ENCODE measurements at places on chromosomes 13 and 19. TPM values are rescaled to one million over a fixed set of nuclear protein-coding genes. Genes with fewer than 3 reads are reported as not detected.

The ZNF729 gene
- total RNA-seq: not detected

The ZNF490 gene
- total RNA-seq: 15.6 TPM

The ACP5 gene
- total RNA-seq: 47.6 TPM

The FXYD3 gene
- total RNA-seq: not detected

The TEX26 gene
- not detected for total RNA-seq

The WDR87 gene
- not detected for total RNA-seq

The FLT3LG gene
- 15.4 TPM for total RNA-seq

The ERICH6B gene
- total RNA-seq: not detected

The NKG7 gene
- 2.1 TPM for total RNA-seq

DNA sequence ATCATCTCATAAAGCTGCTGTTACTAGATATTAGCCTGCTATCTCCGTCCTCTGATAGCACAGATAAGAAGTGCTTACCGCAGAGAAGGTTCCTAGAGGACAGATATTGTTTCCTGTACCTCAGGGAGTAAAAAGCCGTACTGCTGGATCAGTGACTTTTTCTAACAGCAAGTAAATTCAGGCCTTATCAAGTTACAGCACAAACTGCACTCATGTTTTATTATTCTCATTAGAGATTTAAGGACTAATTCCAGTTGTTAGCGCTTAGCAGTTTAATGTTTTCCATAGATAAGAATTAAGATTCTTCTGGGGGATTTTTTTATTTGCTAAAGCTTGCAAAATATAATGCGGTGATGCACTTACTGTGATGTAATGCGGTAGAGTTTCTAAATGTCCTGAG is 119.0 kb upstream of the OBI1 start:
- DNase-seq: no peak
- peaks cover 4% of the 10 kb centered on the region for H3K27me3 ChIP-seq
- H3K36me3 ChIP-seq: no peaks in the 10 kb centered on the region
- no peaks in the 10 kb centered on the region for H3K4me1 ChIP-seq
- H3K27ac ChIP-seq: no peak overlapping the region
- no peak overlapping the region for H3K4me3 ChIP-seq

GRCh38 chr19:4821265-4821664 is 10.2 kb downstream of the TICAM1 start:
- DNase-seq: no peak
- H3K27ac ChIP-seq: no peak overlapping the region
- H3K36me3 ChIP-seq: peaks cover 56% of the 10 kb centered on the region
- no peaks in the 10 kb centered on the region for H3K27me3 ChIP-seq

DNA sequence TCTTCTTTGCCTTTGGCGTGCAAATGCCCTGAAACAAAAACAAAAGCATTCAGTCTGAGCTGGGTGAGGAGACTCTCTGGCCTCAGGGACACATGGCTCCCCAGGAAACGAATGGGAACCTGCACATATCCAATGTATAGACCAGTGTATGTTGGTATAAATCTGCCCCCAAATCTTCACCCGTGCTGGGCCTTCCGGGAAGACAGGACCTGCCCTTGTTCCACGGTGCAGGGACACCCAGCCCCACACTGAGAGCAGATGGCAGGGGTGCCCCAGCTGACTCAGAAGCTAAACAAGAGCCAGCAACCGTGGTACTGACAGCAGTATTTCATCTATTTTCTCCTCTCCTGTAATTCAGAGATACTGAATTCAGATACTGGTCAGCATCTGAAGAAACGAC is 42.4 kb downstream of the CARS2 start:
- no peaks in the 10 kb centered on the region for H3K27me3 ChIP-seq
- no peak overlapping the region for H3K27ac ChIP-seq
- DNase-seq: no peak
- no peak overlapping the region for H3K4me3 ChIP-seq
- H3K4me1 ChIP-seq: peaks cover 79% of the 10 kb centered on the region

DNA sequence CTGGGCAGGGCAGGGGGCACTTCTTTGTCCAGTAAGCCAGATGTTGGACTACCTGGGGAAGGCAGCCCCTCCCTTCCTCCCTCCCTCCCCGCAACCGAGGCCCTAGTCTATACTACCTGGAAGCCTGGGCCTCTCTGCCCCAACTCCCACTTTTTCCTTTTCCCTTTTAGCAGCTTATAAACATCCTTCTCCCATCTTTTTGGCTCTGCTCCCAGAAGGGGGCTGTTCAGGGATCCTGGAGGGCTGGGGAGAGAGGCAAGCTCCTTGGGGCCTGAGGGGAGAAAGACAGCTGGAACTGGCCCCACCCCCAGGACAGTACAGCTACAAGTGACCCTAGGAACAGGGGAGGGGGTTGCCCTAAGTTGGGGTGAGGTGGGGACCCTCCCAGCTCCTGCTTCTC is 44.9 kb downstream of the LYL1 start:
- peaks cover 5% of the 10 kb centered on the region for H3K4me1 ChIP-seq
- H3K36me3 ChIP-seq: no peaks in the 10 kb centered on the region
- no peak overlapping the region for H3K4me3 ChIP-seq
- DNase-seq: no peak

GRCh38 chr19:38867171-38867780 is 10.8 kb downstream of the RINL start:
- peak overlapping the region; percentile 98 for H3K27ac ChIP-seq
- no peak for DNase-seq

DNA sequence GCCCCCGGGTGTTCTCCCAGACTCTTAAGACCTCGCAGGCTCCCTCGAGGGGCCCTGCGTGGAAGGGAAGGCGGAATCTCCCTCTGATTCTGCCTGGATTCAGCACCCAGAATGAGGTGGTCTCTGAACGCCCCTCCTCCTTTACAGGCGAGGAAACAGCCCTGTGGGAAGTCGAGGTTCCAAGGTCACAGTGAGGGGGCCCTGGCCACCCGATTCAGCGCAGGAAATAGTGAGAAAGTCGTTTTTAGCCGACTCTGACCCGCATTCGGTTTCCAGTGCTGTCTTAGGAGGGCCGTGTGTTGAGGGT is 1.1 kb downstream of the BSG start:
- peak overlapping the region; percentile 84 for H3K4me3 ChIP-seq
- H3K36me3 ChIP-seq: peaks cover 8% of the 10 kb centered on the region
- no peak for DNase-seq
- H3K4me1 ChIP-seq: peaks cover 36% of the 10 kb centered on the region

GRCh38 chr19:2308114-2308556 is at the start of gene LINGO3:
Gene LINGO3, minus strand, starts transcription at chr19:2308154. Its CDS starts 16,378 bp downstream, at chr19:2291776.
- H3K27ac ChIP-seq: peak within 1 kb of the TSS; percentile 41
- peak within 1 kb of the TSS; percentile 59 for H3K4me3 ChIP-seq
- DNase-seq: no peak
- peaks cover 10% of the 10 kb centered on the region for H3K27me3 ChIP-seq
- H3K4me1 ChIP-seq: peaks cover 29% of the 10 kb centered on the region

DNA sequence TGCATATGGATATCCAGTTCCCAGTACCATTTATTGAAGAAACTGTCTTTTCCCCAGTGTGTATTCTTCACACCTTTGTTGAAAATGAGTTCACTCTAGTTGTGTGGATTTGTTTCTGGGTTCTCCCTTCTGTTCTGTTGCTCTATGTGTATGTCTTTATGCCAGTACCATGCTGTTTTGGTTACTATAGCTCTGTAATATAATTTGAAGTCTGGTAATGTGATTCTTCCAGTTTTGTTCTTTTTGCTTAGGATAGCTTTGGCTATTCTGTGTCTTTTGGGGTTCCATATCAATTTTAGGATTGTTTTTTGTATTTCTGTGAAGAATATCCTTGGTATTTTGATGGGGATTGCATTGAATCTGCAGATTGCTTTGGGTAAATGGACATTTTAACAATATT is 35.2 kb downstream of the ZNF136 start:
- H3K36me3 ChIP-seq: peaks cover 19% of the 10 kb centered on the region
- H3K27me3 ChIP-seq: no peaks in the 10 kb centered on the region
- no peak overlapping the region for H3K27ac ChIP-seq
- no peak for DNase-seq
- H3K4me1 ChIP-seq: peaks cover 15% of the 10 kb centered on the region

DNA sequence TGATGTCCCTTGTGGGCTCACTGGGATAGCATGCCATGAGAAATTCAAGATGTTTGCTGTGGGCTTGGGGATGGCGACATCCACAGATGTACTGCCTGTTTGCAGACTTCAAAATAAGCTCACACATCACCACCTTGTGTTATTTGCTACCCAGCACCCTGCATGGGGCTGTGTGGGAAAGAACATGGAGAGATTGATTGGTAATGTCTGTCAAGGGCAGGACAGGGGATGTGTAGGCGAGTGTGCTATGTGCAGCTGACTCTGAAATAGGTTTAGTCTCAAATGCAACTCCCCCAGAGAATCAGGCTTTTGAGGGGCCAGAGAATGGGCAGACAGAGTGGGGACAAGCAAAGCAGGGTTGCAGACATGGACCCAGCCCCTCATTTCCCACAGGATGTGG is 24.7 kb downstream of the PNPLA6 start:
- peaks cover 51% of the 10 kb centered on the region for H3K36me3 ChIP-seq
- no peak for DNase-seq
- no peaks in the 10 kb centered on the region for H3K4me1 ChIP-seq
- H3K4me3 ChIP-seq: no peak overlapping the region

DNA sequence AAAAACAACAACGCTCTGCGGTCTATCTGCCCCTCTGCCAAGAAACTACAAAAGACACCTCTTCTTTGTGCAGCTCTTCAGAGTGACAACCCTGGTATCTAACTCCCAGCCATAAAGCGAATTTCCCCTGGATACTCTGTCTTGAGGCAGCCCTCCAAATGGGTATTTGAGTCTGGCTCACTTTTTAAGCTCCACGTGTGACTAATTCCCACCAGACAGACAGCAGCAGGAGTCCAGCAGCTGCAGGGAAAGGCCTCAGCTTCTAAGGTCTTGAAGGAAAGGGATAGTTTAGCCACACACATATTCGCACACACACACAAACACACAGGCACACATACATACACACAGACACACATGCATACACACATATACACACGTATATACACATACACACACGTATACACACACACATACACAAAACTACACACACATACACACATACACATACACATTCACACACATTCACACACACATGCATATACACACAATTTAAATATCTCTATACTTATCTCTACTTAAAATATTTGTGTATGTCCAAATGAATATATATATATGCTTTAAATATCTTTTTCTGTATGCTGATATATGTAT is 188.8 kb downstream of the TSHZ3 start:
- H3K4me1 ChIP-seq: no peaks in the 10 kb centered on the region
- no peak overlapping the region for H3K4me3 ChIP-seq
- H3K27me3 ChIP-seq: no peaks in the 10 kb centered on the region
- no peak overlapping the region for H3K27ac ChIP-seq
- H3K36me3 ChIP-seq: no peaks in the 10 kb centered on the region

DNA sequence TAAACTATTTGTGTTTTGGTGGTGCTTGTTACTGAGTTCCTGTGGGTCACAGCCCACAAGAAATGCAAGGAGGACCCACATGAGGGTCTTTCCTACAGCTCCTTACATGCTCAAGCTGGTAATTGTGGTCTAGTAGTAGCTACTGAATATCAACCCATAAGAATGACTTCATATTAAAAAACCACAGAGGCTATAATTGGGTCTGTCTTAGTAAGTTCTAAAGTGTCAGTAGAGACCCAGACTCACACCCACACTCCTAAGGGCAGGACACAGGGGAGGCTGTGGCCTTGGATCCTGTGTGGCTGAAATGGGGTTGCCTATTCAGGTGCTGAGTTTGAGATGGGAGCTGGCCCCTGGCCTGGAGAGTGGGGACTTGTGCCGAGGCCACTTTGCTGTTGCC is 19.6 kb downstream of the TFDP1 start:
- H3K27me3 ChIP-seq: no peaks in the 10 kb centered on the region
- no peak overlapping the region for H3K27ac ChIP-seq
- H3K4me3 ChIP-seq: no peak overlapping the region
- DNase-seq: no peak

- no peak overlapping the region for H3K4me3 ChIP-seq
- H3K27me3 ChIP-seq: no peaks in the 10 kb centered on the region
- H3K4me1 ChIP-seq: no peaks in the 10 kb centered on the region
- no peak overlapping the region for H3K27ac ChIP-seq
- no peaks in the 10 kb centered on the region for H3K36me3 ChIP-seq
Measured at GRCh38 chr13:67343777-67344176, 113.6 kb upstream of the PCDH9 start.

GRCh38 chr13:77697217-77698103 is at the start of gene SLAIN1:
Gene SLAIN1, plus strand, starts transcription at chr13:77697687. Its CDS starts 227 bp downstream, at chr13:77697914.
- peaks cover 4% of the 10 kb centered on the region for H3K36me3 ChIP-seq
- H3K4me1 ChIP-seq: peaks cover 29% of the 10 kb centered on the region
- H3K4me3 ChIP-seq: peak within 1 kb of the TSS; percentile 98
- H3K27me3 ChIP-seq: no peaks in the 10 kb centered on the region
- DNase-seq: peak; percentile 80

DNA sequence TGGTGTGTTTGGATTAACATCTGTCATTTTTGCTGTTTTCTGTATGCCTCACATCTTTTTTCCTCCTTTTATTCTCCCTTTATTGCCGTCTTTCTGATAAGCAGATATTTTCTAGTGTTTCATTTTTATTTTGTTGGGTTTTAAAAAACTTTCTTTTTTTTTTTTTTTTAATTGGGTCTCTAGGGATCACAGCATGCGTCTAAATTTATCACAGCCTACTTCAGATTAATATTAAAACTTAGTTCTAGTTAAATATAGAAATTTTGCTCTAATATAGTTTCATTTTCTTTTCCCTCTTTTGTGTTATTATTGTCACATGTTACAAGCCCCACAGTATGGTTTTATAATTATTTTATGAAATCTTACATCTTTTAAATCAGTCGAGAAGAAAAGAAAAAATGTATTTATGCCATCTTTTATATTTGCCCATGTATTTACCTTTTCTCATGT is 52.7 kb downstream of the SIPA1L3 start:
- no peak for DNase-seq
- H3K4me1 ChIP-seq: peaks cover 81% of the 10 kb centered on the region
- H3K4me3 ChIP-seq: peak overlapping the region; percentile 61
- H3K27me3 ChIP-seq: no peaks in the 10 kb centered on the region
- H3K27ac ChIP-seq: peak overlapping the region; percentile 83

- DNase-seq: no peak
- peak within 1 kb of the TSS; percentile 84 for H3K4me3 ChIP-seq
- H3K4me1 ChIP-seq: peaks cover 25% of the 10 kb centered on the region
- H3K36me3 ChIP-seq: peaks cover 4% of the 10 kb centered on the region
Measured at GRCh38 chr19:42301646-42302203, at the start of gene PRR19. Gene PRR19, plus strand, starts transcription at chr19:42302132. Its CDS starts 7,453 bp downstream, at chr19:42309585.

GRCh38 chr19:46494146-46494940 is 1.3 kb downstream of the PNMA8B start:
- H3K4me3 ChIP-seq: peak overlapping the region; percentile 52
- DNase-seq: no peak
- H3K4me1 ChIP-seq: peaks cover 24% of the 10 kb centered on the region

GRCh38 chr13:25847145-25847544 is 204.7 kb downstream of the SHISA2 start:
- H3K27me3 ChIP-seq: peaks cover 3% of the 10 kb centered on the region
- H3K4me3 ChIP-seq: no peak overlapping the region
- peaks cover 25% of the 10 kb centered on the region for H3K4me1 ChIP-seq
- no peaks in the 10 kb centered on the region for H3K36me3 ChIP-seq

GRCh38 chr19:9139609-9140158 is 513 bp upstream of the ZNF317 start:
- H3K27me3 ChIP-seq: peaks cover 3% of the 10 kb centered on the region
- peaks cover 29% of the 10 kb centered on the region for H3K36me3 ChIP-seq
- DNase-seq: no peak
- H3K27ac ChIP-seq: peak overlapping the region; percentile 98

GRCh38 chr13:77489566-77490337 is 45.8 kb upstream of the SCEL start:
- peaks cover 3% of the 10 kb centered on the region for H3K27me3 ChIP-seq
- no peak overlapping the region for H3K4me3 ChIP-seq
- no peak overlapping the region for H3K27ac ChIP-seq

GRCh38 chr13:112966776-112967175 is 2.2 kb upstream of the MCF2L start:
- H3K27me3 ChIP-seq: peaks cover 24% of the 10 kb centered on the region
- no peak for DNase-seq
- no peak overlapping the region for H3K4me3 ChIP-seq

All from activated B cell treated with CpG ODN at 0.5 μM for 24 hours (primary cell).